ENCODE measurements at places on chromosomes 7 and 10. TPM values are rescaled to one million over a fixed set of nuclear protein-coding genes. Genes with fewer than 3 reads are reported as not detected.
A peak's percentile ranks its signal among the peaks of the same experiment; 100 is the strongest.

DNA sequence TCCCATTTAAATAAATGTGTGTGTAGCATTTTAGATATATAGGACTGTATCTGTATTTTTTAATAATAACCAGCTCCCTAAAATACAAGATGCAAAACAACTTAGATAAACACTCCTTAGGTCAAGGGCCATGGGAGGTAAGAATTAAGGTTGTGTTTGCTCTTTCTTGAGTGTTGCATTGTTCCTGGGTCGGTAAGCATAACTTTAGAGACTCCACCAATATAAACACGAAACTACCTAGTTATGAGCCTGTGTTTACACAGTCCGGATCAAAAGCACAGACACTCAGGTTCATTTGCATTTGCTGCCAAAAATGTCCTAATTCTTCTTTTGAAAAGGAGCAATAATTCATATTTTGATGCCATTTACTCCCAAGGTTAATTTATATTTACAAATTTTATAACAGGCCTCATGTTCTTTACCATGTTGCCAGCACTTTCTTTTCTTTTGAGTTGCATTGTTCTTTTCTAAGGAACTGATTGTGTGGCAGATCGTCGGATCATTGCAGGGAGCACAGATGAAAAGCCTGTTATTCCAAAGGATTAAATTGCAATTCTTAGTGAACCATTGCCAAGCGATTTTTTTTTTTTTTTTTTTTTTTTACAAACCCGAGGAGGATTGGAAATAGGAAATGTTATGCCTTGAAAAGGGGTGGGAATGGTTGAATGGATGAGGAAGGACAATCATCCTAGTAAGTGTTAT lies 45.8 kb upstream of the GLCCI1 start:
- no peak overlapping the region for H3K27ac ChIP-seq
- H3K36me3 ChIP-seq, result no peaks in the 10 kb centered on the region
- DNase-seq, result no peak
- H3K27me3 ChIP-seq, result no peaks in the 10 kb centered on the region
- no peak overlapping the region for H3K4me3 ChIP-seq

- no peaks in the 10 kb centered on the region for H3K36me3 ChIP-seq
- H3K27ac ChIP-seq, result no peak overlapping the region
- H3K4me1 ChIP-seq, result no peaks in the 10 kb centered on the region
- no peaks in the 10 kb centered on the region for H3K27me3 ChIP-seq
Measured at GRCh38 chr7:4486907-4487306, 195.2 kb upstream of the FOXK1 start.

DNA sequence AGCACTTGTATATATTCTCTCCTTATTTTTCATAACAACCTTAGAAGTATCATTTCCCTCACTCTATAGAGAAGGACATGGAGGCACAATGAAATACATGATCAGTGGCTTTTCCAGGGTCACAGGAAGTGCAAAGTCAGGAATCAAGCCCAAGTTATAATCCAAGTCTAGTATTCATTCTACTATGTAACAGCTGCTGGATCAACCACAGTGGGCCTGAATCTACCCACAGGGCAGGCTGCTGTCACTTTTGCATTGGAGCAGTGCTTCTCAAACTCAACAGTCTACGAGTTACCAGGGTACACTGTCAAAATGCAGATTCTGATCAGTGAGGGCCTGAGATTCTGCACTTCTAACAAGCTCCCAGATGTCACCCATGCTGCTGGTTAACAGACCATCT lies 18.3 kb downstream of the ZDHHC16 start:
- DNase-seq, result no peak
- H3K4me3 ChIP-seq, result no peak overlapping the region
- no peaks in the 10 kb centered on the region for H3K4me1 ChIP-seq

DNA sequence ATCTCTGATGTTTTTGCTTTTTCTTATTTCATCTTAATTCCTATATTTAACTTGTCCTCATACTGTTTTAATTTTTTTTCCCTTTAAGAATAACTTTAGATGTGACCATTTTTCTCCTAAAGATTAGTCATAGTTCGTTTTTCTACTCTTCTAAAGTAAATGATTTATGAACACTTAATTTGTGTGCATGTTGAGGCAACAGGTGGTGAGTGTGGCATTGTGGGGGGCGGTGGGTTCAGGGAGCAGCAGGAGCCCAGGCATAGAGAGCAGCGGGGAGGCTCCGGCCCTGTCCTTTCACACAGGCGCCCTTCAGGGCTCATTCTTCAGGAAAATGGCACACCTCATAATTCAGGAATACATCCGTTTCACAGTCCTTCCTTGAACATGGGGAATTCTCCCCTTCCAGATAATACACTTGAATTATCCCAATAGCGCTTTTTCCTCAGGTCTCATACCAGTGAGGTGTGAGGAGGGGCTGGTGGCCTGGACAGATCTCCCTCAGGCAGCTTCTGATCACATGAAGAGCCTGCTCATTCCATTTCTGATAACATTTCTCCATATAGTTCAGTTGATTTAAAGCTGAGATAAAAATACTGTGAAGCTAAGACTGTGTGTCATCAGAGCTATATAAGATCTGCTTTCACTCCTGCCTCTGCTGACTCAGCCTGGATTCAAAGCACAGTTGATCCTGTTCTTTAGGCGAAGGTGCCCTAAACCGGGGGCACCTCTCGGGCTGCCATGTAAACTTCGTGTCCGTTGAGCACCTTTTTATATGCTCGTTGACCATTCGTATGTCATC lies 40.2 kb downstream of the CUL1 start:
- H3K27me3 ChIP-seq, result no peaks in the 10 kb centered on the region
- no peak overlapping the region for H3K27ac ChIP-seq
- DNase-seq, result no peak
- H3K4me1 ChIP-seq, result no peaks in the 10 kb centered on the region
- peaks cover 23% of the 10 kb centered on the region for H3K36me3 ChIP-seq

- H3K27me3 ChIP-seq, result no peaks in the 10 kb centered on the region
- peaks cover 6% of the 10 kb centered on the region for H3K4me1 ChIP-seq
- H3K27ac ChIP-seq, result peak overlapping the region; percentile 53
- DNase-seq, result no peak
- no peaks in the 10 kb centered on the region for H3K36me3 ChIP-seq
Measured at GRCh38 chr10:26438534-26439341, 597 bp downstream of the APBB1IP start.

DNA sequence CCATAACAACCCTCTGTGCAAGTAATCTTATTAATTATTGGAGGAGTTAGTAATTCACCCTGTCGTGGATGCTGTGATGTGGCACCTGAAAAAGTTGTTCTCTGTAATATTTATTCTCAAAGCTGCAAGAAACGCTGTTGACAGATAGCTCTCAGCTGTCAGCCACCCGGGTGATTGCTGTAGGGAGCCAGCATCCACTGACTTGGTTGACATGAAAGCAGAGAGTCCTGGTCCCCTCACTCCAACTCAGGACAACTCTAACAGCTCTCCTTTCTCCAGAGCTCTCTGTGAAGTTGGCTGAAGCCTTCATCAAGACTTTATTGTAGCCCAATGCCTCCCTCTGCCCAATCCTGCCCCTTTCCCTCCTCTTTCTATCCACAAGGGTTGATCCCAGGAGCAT lies 98.0 kb downstream of the FAM107B start:
- no peak overlapping the region for H3K4me3 ChIP-seq
- no peaks in the 10 kb centered on the region for H3K27me3 ChIP-seq
- no peak overlapping the region for H3K27ac ChIP-seq
- no peaks in the 10 kb centered on the region for H3K36me3 ChIP-seq
- no peak for DNase-seq

- H3K27me3 ChIP-seq, result no peaks in the 10 kb centered on the region
- DNase-seq, result no peak
- H3K27ac ChIP-seq, result no peak overlapping the region
- no peaks in the 10 kb centered on the region for H3K4me1 ChIP-seq
- no peaks in the 10 kb centered on the region for H3K36me3 ChIP-seq
Measured at GRCh38 chr7:119708891-119709290, 564.1 kb upstream of the KCND2 start.

GRCh38 chr10:124509880-124510632 lies 48.4 kb downstream of the LHPP start:
- H3K36me3 ChIP-seq, result no peaks in the 10 kb centered on the region
- H3K27ac ChIP-seq, result no peak overlapping the region

GRCh38 chr10:84563355-84563754 lies 235.0 kb downstream of the CCSER2 start:
- no peaks in the 10 kb centered on the region for H3K4me1 ChIP-seq
- DNase-seq, result no peak
- H3K4me3 ChIP-seq, result no peak overlapping the region
- no peaks in the 10 kb centered on the region for H3K27me3 ChIP-seq
- no peak overlapping the region for H3K27ac ChIP-seq

GRCh38 chr10:132447446-132448247 lies 50.6 kb downstream of the PWWP2B start:
- no peaks in the 10 kb centered on the region for H3K36me3 ChIP-seq
- no peak overlapping the region for H3K4me3 ChIP-seq
- peaks cover 22% of the 10 kb centered on the region for H3K4me1 ChIP-seq

DNA sequence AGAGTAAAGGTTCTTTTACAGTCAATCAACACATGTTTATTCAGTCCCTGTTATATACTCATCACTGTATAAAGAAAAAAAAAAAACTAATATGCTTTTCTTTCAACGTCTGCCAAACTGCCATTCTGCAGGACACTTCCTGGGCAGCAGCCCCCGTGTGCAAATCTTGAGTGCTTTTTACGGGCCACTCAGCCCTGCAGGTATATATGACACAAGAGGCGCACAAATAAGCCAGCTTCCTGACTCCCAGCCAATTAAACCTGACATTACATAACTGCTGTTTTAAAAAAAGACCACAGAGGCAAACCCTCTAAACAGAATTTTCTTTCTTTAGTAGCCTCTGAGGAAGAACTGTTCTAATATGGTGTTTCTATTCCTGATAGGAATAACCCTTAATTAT lies 263.0 kb upstream of the NEBL start:
- H3K4me3 ChIP-seq, result no peak overlapping the region
- no peaks in the 10 kb centered on the region for H3K4me1 ChIP-seq
- no peak overlapping the region for H3K27ac ChIP-seq
- no peak for DNase-seq
- no peaks in the 10 kb centered on the region for H3K36me3 ChIP-seq

Gene NUDT13
- total RNA-seq, result 0.90 TPM

Gene PLXDC2
- 43.6 TPM for total RNA-seq

Gene GIMAP8
- total RNA-seq, result 6.6 TPM

Gene HMX3
- not detected for total RNA-seq

Gene VSIR
- 56.0 TPM for total RNA-seq

Gene ZP3
- total RNA-seq, result 3.4 TPM

Data from right atrium auricular region (tissue), 2 donors.